ENCODE measurements at places on chromosomes 6 and 20.

GRCh38 chr6:44671333-44671732 lies 283.8 kb downstream of the CDC5L start:
- DNase-seq, result no peak

GRCh38 chr6:47134476-47135189 lies 92.5 kb upstream of the ADGRF1 start:
- DNase-seq, result no peak

DNA sequence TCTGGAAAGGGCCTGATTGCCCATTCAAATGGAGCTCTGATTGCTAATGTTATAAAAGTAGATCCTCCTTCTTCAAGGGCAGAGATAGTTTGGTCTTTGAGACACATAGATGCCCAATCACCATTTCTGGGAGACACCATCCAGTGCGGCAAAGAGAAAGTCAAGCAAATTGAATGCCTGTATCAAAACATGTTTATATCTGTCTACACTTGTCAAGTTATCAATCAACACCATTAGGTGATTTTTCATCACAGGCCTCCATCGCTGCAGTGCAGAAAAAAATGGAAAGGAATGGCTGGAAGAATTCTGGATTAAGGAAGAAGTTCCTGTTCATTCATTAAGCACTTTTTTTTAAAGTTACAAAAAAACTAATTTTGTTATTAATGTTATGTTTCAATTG lies 54.8 kb upstream of the ZFP64 start:
- DNase-seq, result no peak

- no peak for DNase-seq
These were observed 293.8 kb upstream of the RGS17 start for GRCh38 chr6:153424719-153425400.

DNA sequence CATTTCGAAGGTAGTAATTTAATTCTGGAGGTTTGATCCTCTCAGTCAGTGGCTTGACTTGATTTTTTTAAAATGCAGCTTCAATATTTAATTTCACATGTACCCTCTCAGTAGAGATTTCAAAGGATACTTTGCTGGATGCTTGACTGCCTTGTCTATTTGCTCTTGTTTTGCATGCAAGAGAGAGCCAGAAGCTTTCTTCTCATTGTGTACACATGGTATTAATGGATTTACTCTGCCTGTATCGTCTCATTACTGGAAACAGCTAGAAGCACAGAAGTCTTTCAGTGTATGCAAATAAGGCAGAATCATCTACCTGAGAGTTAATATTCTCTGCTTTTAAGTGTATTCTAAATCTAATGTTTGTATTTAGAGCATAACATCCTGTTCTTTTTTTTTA lies 84.3 kb upstream of the FOXO3 start:
- peak; percentile 29 for DNase-seq
